Lung (tissue), 17 donors: ENCODE measurements at places on chromosomes 2 and 18. TPM values are rescaled to one million over a fixed set of nuclear protein-coding genes. Genes with fewer than 3 reads are reported as not detected.

Gene KHK
- total RNA-seq, result 1.6 TPM

Gene POTEI
- total RNA-seq, result 0.28 TPM

Gene LYPD6
- 6.3 TPM for total RNA-seq

DNA sequence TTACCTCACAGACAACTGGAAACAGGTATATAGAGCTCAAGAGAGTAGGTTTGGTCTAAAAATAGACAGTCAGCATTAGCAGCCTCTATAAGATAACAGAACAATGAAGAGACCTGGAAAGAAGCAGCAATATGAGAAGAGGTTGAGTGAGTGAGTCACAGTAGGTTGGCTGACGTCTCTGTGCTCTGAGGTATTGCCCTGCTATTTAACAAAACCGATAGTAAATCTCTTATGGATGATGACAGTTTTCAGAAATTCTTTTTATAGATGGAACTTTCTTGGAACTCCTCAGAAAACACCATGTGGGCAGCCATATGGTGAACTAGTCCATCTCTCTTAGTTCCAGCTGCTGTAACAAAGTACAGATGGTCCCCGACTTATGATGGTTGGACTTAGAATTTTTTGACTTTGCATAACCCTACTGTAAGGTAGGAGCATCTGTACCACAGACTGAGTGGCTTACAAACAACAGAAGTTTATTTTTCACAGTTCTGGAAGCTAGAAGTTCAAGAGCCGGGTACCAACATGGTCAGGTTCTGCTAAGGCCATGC is 123.5 kb downstream of the MBD2 start:
- no peak for DNase-seq

DNA sequence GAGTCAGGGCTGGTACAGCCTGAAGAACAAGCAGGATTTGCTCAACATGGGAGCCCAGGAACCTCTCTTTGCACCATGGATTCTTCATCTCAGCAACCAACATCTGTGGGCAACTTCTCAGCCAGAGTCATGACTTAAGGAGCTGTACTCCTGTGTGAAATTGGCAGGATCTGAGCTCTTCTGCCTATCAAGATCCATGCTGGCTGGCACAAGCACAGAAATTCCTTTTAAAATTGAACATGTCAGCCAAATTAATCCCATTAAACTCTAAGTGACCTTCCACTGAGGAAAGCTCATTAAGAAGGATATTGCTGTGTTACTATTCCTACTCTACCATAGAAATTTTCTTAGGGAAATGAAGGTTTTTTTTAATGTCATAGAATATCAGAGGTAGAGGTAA is 110.5 kb upstream of the SCG2 start:
- DNase-seq, result peak; percentile 53

DNA sequence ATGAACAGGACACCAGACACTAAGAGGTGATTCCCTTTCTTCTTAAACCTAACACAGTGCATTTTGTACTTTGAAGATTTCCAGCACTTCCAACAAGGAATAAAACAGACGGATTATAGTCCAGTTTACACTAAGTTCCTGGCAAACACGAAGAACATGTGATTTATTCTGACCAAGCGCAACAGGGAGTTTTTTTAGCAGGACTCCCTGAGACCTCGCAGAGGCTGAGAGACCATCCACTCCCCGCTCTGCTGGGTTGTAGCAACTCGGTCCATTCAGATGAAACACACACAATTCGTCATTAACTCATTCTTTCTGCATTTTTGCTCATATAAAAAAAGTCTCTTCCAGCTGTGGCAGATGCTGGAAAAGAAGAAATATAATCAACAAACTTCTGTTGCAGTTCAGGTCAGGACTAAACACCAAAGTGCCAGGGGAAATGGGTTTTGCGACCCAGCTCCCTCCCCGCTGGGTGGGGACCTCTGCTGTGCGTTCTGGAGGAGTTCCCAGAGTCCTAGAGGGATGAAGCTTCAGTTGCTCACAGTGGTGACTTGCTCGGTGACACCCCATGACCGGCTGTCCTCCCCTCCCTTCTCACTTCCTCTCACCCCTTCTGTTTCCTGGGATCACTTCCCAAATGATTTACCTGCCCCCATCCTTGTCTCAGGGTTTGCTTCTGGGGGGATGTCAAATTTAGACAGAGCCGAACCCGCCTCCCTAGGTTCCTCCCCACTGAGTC is 52.5 kb downstream of the KCNF1 start:
- DNase-seq, result peak; percentile 64

- DNase-seq, result no peak
Measured at GRCh38 chr2:195044801-195045200, 612.2 kb upstream of the SLC39A10 start.

GRCh38 chr2:84497285-84497684 is 19.0 kb upstream of the DNAH6 start:
- no peak for DNase-seq
